Right ventricle myocardium superior (tissue), 1 donor: ENCODE measurements at places on chromosomes 13 and 19. TPM values are rescaled to one million over a fixed set of nuclear protein-coding genes. Genes with fewer than 3 reads are reported as not detected.

PSG3 gene
- total RNA-seq, result not detected

ACER1 gene
- not detected for total RNA-seq

HS6ST3 gene
- 0.56 TPM for total RNA-seq

ZNF573 gene
- total RNA-seq, result 13.9 TPM

SHANK1 gene
- total RNA-seq, result 0.40 TPM

ANKRD24 gene
- total RNA-seq, result 0.08 TPM

PRR36 gene
- 0.08 TPM for total RNA-seq

DNA sequence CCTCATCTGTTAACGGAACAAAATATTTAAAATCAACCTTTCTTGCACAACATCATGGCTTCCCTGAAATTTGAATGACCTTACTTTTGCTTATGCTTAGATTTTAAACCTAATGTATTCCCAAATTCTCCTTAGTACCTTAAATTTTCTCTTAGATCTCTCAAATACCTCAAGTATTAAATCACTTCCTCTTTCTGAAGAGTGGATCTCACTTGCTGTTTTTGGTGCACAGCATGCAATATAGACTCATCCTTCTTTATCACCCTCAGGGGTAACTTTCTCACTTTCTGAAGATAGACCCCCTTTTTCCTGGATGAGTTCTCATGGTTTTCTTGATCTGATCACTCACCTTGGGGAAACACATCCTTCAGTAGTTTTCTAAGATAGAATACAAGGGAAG, 871.7 kb downstream of the DACH1 start:
- DNase-seq, result no peak

GRCh38 chr13:47094734-47095434, 198.0 kb upstream of the HTR2A start:
- DNase-seq, result no peak

- no peak for DNase-seq
Observed at GRCh38 chr13:112835796-112836195, 133.2 kb upstream of the MCF2L start.

GRCh38 chr13:25169951-25170553, 2.0 kb downstream of the AMER2 start:
- no peak for DNase-seq

- no peak for DNase-seq
Observed at GRCh38 chr13:40875583-40875982, 86.2 kb downstream of the SLC25A15 start.

- DNase-seq, result no peak
Observed at GRCh38 chr13:42626176-42626860, 52.4 kb downstream of the TNFSF11 start.

DNA sequence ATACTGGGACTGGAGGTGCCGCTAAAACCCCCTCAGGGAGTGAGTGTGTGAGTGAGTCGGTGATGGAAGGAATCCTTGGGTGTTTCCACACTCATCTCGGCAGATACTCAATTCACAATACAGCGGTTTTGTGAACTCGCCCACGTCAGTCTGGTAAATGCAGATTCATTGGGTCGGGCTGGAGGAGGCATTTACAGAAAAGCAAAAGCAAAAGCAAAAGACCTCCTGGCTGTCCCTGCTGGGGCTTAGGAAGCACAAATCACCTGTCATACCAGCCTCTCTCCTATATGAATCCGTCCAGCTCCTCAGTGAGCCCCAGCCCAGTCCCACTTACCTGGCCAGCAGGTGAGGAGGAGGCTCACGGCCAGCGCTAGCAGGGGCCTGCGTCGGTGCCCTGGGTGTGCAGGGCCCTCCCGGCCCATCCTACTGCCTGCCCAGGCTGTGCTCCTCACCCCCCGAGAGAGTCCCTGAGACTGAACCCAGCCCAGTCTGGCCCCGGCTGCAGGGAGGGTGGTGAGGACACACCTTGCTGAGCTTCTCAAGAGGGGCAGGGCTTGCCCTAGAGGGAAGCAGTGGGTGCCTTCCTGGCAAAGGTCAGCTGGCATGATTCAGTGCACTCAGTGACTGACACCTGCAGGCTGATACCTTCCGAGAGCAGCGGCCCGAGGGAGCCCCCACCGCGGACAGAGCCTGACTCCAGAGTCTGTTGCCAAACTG, at the start of gene MUC16:
Gene MUC16 (minus strand): TSS at position 475 of the 717 bp plus-strand sequence.
- DNase-seq, result no peak

- no peak for DNase-seq
Observed at GRCh38 chr13:49516467-49516866, 20.7 kb downstream of the PHF11 start.

DNA sequence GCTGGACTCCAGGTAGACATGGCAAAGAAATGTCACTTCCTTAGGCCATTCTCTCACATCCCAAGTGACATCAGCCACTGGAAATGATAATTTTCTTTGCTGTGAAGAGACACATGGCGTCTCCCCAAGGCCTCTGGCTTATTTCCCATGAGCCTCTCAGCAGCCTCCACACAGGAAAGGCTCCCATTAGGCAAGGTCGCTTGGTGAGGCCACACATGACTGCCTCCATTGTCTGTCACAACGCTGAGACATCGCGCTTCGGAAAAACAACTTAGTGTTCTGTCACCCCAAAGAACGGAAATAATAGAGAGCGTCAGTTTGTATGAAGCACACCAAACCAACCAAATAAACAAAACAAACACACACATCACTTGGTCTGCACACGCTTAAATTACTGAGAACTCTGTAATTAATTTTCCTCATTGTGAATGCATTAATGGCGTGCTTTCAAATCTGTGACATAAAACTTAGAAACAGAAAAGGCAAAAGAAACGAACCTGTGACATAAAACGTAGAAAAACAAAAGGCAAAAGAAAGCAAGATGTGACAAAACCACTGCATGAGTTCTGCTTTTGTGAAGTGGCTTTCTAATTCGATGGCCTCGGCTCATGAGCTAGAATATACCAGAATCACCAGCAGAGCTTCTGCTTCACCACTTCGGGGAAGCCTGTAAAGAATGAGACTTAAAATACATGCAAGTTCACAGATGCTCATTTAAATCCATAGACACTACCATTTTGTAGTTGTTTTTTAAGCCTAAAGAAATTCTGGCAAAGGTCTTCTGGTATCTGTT, 404.2 kb upstream of the SGCG start:
- DNase-seq, result no peak

DNA sequence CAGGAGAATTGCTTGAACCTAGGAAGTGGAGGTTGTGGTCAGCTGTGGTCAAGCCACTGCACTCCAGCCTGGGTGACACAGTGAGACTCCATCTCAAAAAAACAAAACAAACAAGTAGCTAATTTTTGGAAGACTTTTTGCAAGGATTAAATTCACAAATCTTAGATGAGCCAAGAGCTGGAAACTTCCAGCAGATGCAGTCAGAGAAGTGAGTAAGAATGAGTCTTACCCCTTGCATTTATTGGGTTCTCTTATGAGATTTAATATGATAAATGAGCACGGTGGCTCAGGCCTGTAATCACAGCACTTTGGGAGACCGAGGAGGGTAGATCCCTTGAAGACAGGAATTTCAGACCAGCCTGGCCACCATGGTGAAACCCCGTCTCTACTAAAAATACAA, 44.9 kb upstream of the NBEA start:
- DNase-seq, result no peak

DNA sequence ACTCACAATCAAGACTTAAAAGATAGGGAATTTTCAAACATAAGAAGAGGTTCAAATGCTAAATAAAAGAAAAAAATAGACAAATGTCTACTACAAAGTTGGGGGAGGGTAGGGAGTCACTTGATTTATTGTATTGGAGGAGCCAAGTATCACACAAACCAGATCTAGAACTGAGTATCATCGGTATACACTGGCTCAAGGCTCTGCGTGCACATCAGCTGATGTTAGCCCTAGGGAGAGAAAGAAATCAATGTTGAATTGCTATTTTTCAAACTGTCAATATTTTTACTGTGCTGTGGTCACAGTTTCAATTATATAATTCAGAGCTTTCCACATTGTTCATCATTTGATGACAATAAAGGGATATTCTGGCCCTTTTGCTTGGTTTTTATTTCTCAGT, 54.9 kb upstream of the RXFP2 start:
- DNase-seq, result no peak

DNA sequence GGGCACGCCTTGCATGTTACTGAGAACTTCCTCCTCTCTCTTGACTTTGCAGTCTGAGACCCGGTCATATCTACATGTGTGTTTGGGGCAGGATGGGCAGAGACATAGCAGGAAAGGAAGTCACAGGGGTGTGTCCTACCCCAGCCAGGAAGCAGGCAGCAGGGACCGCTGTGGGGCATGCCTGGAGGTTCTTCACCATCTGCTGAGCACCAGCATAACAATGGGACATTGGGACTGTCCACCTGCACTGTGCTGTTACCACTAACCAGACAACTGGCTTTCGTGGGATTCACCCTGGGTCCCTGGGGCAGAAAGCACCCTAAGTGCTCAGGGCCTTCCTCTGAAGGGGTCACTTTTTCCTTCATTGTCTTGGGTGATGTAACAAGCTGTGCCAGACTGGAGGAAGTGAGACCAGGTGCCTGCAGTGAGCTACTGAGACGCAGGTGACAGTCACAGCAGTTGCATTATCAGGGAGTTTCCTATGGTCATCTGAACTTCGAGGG, 2.6 kb upstream of the HAUS5 start:
- no peak for DNase-seq

DNA sequence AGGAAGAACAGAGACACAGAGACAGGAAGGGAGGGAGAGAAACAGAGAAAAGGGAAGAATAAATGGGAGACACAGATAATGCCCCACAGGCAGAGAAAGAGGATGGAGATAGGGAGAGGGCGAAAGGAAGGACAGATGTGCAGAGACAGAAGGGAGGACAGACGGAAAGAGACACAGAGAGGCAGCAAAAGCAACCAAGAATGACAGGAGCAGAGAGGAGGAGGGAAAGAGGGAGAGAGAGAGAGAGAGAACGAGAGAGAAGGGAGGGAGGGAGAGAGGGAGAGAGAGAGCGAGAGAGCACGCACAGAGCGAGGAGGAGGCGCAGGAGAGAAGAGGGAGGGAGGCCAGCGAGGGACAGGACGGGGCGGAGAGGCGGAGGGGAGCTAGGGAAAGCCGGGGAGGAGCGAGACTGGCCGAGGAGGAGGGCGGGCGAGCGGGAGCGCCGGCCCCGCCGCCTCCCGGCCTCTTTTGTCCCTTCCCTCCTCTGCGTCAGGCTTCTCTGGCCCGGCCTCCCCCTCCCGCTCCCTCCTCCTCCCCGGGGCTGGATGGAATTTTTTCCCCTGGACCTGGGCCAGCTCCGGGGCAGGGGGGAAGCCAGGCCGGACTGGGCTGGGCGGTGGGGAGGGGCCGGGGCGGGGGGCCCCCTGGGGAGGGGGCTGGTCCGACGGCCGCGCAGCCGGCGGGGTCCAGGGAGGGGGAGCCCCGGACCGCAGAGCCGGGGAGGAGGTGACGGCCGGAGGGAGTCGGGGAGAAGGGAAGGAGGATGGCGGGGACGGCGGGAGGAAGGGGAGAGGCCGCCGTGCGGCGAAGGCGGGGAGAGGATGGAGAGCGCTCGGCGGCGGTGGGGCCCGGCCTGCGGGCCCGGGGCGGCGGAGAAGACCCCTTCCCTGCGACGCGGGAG, 4.2 kb upstream of the SPACA6 start:
- DNase-seq, result peak; percentile 92

DNA sequence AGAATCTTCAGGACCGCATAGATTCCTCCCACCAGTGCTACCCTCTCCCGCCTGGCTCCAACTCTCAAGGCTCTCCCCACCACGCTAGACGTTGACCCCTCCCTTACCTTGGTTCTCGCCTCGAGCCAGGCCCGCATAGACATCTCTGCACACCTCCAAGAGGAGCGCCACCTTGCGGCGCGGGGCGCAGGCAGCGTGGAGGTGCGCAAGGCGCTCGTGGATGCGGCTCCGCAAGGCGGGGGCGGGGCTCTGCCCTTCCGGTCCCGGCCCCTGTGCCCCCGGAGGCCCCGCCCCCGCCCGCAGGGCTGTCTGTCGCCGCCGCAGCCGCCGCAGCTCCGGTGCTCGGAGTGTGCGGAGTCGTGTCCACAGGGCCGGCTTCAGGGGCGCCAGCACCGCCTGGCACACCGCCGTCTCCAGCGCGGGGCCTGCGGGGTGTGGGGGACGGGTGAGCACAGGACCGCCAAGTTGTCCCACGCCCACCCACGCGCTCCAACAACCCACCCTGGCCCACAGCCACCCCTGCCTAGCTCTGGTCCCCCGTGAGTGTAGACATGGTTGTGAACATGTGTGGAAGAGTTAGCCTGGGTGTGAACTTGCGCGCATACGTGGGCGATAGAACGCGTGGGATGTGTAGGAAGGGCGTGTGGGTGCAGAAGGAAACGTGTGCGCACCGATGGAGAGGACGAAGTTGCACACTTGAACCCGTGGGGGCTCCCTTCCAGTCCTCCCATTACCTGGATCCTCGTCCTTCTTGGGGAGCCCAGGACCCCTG, 8.1 kb downstream of the RINL start:
- DNase-seq, result peak; percentile 95

DNA sequence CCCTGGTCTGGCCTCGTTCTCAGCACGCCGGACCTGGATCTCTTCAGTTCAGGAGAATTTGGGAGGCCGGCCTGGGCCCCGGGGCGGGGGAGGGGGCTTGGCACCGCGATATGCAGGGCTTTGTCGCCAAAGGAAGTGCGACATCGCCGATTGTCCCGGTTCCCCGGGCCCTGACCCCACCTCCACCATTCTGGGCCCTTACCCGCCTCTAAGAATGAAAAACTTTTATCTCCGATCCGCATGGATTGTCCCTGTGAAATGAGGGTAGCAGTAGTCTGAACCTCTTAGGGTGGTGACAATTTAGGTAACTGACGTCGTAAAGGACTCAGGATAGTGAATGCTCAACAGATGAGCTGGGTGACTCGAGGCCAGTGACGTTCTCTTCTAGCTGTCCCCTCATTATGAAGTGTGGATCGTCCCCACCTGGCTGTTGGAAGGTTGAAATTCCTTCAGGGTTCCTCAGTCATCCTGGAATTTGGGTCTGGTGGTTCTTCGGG, 650 bp downstream of the DDA1 start:
- no peak for DNase-seq

DNA sequence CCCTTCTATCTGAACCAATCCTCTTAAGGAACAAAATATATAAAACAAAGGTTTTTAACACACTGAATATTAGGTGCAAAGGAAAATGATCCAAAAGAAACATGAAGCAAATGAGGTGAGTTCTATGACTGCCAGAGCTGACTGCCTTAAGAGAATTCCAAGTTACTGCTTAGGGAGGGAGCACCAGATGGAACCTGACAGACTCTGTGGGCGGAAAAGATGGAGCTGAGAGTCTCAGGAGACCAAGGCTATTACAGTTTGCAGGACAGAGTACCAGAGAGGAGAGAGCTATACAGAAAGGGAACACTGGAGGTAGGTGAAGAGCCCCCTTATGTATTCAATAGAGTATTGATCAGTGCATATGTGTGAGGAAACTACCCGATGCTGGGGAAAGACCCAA, 87.2 kb downstream of the B3GLCT start:
- DNase-seq, result no peak

GRCh38 chr13:79037197-79037596, 368.9 kb downstream of the RBM26 start:
- DNase-seq, result no peak

- DNase-seq, result no peak
Observed at GRCh38 chr19:1325568-1326294, 40.1 kb downstream of the EFNA2 start.

DNA sequence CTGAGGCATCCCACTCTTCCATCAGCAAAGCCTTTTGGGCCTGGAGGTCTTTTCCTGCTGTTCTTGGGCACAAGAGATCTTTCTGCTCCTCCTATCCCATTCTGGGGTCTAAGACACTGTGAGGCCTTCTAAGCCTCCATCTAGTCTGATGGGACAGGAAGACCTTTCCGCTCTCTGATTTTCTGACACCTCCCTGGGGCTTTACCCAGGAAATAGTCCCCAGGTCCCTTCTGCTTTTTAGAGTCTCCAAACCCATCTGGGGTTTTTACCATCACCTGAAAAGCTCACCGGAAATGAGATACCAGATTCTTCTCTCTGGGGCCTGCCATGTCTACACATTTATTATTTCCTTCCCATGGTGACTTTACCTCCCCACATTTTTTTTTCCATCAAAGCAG, 21.1 kb downstream of the CLEC17A start:
- no peak for DNase-seq
